ENCODE measurements at places on chromosomes 11 and 22.
A peak's percentile ranks its signal among the peaks of the same experiment; 100 is the strongest.

DNA sequence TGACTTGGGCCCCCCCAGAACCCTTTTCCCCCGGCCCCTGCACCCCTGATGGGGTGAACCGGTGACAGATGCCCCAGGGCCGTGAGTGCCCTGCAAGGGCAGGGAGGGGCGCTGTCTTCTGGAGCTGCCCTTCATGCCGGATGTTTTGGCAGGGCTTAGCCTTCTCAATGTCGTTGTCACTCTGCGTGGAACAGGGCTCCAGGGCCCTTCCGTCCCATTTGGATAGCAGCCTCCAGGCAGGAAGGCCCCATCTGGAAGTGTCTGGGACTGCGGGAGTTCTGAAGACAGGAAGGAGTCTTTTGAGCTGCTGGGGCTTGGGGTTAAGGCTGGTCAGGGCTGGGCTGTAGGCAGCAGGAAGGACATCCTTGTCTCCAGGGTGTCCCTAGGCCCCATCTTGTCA is 4.6 kb downstream of the FRMD8 start:
- DNase-seq: peak; percentile 25

DNA sequence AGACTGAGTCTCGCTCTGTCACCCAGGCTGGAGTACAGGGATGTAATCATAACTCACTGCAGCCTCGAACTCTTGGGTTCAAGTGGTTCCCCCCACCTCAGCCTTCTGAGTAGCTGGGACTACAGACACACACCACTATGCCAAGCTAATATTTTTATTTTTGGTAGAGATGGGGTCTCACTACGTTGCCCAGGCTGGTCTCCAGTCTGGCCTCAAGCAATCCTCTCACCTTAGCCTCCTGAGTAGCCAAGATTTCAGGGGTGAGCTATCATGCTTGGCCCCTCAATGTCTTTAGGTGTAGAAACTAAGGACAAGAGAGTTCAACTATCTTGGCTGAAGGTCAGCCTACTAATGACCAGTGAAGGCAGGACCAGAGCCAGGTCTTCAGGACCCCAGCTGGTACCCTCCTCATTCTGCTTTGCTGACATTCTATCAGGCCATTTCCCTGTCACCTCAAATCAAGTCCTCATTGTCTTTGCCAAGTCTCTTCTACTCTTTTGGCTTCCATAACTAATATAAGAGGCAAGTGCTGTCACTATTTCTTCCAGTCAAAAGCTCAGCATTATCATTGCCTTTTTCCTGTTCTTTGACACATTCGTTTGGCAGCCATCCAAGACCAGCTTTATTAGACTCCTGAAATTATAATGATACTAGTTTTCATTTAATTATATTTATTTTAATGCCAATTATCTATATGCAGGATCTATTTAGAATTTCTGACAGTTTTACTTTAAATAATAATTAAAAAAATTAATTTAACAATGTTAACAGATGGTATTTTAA is 264.2 kb upstream of the PITPNB start:
- no peak for DNase-seq

GRCh38 chr11:69903211-69903610 is 84.0 kb upstream of the FGF3 start:
- no peak for DNase-seq

DNA sequence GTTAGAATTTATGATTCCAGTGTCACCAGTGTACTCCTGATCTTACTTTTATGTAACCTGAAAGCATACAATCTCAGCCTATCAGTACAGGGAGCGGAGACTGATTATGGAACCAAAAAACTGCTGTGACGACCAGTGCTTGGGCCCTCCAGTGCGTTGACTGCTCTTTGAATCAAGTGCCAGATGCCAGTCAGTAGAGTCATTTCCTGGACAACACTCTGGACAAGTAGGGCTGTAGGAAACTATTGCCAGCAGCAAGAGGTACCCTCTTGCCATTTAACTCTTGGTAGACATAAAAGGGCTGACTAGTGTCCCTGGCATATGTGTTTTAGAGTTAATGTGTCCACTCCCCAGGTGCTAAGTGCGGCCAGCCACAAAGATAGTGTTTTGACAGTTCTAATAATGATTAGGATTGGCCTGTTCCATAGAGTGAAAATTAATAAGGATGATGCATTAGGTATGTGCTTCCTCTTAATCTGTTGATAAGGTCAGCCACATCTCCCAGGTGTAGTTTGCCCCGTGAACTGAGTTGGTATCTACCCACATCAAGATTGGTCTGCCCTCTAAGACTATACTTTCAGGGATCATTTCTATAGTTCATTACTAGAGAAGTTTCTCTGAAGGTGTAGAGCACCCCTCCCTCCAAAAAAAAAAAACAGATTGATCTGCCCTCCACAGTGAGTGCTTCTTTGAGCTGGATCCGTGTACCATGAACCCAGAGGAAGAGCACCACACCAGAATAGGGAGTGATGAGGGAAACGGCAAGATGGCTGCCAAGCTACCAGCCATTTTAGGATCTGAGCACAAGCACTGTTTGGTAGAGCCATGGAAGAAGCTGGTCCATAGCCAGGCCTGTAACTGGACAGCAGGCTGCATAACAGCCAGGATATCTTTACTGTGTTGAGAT is 20.7 kb upstream of the AIFM3 start:
- DNase-seq: no peak

DNA sequence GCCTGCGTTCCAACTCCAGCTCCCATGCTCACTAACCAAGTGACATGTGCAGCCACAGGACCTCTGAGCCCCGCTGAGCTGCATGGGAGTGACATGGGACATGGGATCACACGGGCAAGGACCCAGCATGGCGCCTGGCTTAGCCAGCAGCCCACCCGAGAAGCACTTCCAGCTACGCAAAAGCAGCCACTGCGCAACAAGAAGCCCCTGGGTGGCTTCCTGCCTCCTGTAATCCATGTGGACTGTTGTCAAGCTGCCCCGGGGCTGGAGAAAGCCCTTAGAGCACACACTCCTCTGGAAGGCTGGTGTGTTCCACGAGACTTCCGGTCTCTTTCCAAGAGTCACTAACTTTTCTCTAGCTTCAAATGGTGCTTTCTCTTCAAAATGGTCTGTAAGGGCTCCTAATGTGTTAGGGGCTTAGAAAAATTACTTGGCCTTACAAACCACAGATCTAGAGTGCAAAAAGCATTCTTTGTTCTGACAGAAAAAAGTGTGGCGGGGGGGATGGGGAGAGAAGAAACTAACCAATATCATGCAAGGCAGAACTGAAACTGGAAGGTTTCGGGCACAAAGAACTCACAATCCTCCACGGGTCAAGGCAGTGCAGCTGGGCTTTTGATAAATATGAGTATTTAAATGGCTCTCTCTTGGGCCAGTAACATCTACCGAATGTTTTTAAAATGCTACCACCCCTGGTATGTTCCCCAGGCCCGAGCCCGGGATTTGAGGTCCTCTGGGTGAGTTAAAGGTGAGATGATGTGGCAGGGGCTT is 5.5 kb downstream of the C11orf24 start:
- DNase-seq: no peak

DNA sequence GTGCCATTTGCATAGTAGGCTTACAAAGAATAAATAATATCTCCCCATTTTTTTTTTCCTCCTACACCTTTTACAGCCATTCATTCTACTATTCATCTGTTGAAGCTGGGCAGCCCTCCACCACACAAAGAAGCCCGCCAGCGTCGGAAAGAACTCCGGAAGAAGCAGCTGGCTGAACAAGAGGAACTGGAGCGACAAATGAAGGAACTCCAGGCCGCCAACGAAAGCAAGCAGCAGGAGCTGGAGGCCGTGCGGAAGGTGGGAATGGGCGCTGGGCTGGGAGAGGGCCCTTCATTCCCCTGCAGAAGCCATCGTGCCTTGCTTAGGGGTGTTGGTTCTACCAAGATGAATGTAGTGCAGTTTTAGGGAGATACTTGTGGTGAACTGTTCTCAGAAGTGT is 68.6 kb downstream of the SWAP70 start:
- no peak for DNase-seq

GRCh38 chr11:123168955-123169484 is 26.0 kb downstream of the CLMP start:
- no peak for DNase-seq

GRCh38 chr22:38839686-38840085 is 4.1 kb downstream of the NPTXR start:
- no peak for DNase-seq

DNA sequence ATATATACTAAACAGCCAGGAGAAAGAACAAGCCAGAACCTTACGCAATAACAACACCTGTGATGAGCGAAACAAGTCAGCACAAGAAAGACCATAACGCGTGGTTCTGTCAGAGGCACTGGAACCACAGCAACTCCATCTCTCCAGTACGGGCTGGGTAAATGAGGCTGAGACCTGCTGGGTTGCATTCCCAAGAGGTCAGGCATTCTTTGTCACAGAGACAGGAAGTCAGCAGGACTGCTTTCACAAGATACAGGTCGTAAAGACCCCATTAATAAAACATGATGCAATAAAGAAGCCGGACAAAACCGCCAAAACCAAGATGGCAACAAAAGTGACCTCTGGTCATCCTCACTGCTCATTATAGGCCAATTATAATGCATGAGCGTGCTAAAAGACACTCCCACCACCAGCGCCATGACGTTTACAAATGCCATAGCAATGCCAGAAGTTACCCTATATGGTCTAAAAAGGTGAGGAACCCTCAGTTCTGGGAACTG is 21.7 kb downstream of the TPST2 start:
- no peak for DNase-seq

GRCh38 chr11:112293614-112294013 is 33.0 kb upstream of the PLET1 start:
- DNase-seq: no peak

GRCh38 chr22:38874529-38875222 is 2.7 kb upstream of the CBX6 start:
- DNase-seq: no peak

- DNase-seq: no peak
These were observed 39.4 kb downstream of the SWAP70 start for GRCh38 chr11:9703280-9703679.

DNA sequence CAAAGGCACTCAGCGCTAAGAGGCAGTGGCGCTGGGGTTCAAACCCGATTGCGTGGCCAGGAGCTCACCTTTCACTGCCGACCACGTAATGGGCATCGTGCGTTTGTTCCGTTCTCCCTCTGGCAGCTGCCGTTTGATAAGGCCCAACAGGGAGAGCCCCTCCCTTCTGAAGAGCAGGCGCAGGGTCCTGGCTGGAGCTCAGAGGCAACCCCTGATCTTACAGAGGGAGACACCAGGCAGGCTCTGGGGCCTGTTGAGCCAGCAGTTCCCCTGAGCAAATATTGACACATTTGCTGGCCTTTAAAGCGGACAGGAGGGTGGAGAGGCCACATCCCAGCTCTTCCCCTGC is 11.7 kb upstream of the C1QTNF6 start:
- DNase-seq: no peak

DNA sequence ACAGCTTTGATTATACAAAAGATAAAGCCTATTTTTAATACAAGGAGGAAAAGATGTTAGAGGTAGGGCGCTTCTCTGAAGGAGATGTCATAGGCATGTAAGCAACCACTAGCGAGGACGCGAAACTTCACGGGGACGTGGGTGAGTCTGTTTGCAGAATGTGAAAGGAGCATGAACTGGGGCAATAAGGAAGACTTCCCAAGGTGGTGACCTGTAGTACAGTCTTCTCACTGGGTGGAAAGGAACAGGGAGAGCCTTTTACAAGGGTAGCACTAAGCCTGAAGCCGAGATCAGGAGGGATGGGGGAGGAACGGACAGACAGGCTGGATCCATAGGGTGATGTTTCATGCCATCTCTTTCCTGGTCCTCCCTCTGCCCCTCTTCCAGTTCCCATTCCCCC is 10.0 kb upstream of the MICAL2 start:
- no peak for DNase-seq

DNA sequence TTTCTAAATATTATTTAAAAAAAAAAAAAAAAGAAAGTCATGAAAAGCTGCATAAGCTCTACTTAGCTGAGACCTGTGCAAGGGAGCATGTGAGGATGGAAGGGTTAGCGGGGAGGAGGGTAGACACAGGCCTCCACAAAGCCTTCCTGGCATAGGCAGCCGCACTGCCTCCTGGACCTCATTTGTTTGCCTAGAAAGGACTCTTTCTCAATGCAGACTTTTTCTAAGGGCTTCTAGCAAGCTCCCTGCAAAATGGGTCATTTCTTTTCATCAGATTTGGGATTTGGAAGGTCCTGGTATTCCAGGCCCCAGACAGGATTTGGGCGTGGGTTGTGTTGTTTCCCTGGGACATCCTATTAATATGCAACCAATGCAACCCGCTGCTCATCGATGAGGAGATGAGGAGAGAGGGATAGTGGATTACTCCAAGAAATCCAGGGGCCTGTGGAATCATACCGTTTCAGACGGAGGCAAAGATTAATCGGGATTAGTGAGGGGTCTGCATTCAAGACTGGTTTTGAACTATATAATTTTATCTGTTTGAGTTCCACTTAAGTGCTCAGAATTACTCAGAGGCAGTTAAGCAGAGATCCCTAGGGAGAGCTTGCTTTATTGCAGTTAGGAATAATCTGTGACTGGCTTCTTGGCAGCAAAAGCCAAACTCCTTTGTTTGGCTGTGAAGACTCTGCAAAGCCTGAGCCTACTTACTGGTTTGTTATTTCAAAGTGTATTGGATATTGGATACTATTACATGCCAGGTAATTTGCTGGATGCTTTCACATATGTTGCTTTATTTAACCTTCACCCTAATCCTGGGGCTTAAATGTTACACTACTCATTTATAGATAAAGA is 106.9 kb upstream of the NAV2 start:
- peak; percentile 80 for DNase-seq

- DNase-seq: peak; percentile 41
These were observed 69.5 kb upstream of the MYO18B start for GRCh38 chr22:25672289-25673084.

GRCh38 chr11:6674862-6675261 is 8.3 kb downstream of the MRPL17 start:
- no peak for DNase-seq

DNA sequence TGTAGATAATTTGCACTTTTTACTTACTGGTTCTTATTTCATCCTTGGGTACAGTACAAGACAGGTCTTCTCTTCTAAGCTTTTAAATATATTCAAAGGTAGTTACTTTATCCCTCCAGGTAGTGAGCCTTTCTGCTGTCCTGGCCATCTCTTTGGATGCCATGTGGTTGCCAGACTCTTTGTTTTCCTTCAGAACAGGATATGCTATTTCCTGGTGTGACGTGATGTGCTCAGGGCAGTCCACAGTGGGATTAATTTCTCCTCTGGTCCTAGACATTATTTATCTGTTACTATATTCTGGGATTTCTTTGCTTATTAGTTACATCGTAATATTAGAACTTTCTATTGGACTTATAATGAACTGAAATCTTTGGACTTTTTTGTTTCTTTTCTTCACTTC is 63.7 kb downstream of the PPP6R3 start:
- DNase-seq: no peak

DNA sequence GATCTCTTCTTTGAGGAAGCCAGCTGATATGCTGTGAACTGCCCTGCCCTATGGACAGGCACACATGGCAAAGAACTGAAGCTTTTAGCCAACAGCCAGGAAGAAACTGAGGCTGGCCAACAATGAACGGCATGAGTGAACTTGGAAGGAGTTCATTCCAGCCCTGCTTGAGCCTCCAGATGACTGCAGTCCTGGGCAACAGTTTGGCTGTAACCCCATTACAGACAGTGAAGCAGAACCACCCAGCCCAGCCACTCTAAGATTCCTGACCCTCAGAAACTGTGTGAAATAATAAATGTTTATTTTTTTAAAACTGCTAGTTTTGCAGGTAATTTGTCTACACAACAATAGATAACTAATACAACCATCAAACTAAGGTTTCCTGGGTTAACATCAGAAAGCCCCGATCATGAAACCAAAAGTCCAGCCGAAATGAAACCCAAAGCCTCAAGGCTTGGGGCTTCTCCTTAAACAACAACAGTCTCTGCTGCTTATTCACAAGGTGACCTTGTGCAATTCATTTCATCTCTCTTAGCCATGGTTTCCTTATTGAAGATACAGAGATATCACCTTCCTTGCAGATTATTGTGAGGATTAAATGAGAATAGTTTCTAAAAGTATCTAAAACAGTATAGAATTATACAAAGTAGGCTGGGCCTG is 31.4 kb downstream of the PAK1 start:
- no peak for DNase-seq
